ENCODE measurements at places on chromosomes 12 and 14.

GRCh38 chr14:41498959-41499358, 107.7 kb upstream of the LRFN5 start:
- DNase-seq: no peak

DNA sequence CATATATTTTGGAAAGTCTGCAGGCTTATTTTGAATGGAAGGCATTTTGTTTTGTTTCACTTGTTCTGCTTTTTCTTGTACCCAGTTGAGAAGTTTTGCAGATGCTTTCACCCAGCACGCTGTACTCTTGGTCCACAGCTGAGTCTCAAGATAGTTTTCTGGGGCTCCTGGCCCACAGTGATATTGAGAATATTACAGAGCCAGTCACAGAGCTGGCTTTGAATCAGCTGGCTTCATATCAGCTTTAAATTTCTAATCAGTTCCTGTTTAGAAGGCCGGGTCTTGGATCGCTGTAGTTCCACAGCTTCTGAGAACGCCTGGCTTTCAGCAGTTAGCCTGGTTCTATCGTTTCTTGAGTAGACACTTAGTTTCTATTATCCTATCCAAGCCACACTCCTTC, 32.5 kb upstream of the PARP11 start:
- no peak for DNase-seq

DNA sequence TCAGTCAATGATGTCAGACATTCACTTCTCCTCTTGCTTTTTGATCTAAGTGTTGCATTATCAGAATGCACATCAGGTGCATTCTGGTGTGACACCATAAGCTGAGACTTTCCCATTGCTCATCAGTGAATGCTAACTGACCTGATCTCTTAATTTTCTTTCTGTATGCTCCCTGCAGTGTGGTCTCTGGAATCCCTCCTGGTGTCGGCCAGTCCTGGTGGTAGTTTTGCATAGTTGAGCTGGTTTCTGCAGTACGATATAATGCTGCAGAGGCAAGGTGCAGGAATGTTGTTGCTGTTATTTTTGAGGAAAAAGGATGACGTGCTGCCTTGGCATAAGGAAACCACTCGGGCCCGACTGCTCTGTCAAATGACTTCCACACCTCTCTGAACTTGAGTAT, 11.0 kb upstream of the SRP54 start:
- DNase-seq: no peak

- no peak for DNase-seq
These were observed 85.0 kb upstream of the GPR68 start for GRCh38 chr14:91329486-91330014.

DNA sequence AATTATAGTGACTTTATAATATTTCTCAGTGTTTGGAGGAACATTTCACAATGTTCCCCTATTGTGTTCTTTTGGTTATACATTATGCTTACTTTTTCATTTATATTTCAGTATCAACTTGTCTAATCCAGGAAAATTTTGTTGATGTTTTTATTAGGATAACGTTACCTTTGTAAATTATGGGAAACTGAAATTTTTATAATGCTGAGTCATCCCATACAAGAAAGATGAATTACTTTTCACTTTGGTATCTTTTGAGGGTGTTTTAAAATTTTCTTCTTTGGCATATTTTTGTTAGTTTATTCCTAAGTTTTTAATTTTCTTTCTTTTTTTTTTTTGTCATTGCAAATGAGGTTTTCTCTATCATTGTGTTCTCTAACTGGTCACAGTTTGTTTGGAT, 542.7 kb downstream of the SLC16A7 start:
- no peak for DNase-seq

GRCh38 chr14:32430326-32430725, 101.2 kb downstream of the AKAP6 start:
- no peak for DNase-seq

DNA sequence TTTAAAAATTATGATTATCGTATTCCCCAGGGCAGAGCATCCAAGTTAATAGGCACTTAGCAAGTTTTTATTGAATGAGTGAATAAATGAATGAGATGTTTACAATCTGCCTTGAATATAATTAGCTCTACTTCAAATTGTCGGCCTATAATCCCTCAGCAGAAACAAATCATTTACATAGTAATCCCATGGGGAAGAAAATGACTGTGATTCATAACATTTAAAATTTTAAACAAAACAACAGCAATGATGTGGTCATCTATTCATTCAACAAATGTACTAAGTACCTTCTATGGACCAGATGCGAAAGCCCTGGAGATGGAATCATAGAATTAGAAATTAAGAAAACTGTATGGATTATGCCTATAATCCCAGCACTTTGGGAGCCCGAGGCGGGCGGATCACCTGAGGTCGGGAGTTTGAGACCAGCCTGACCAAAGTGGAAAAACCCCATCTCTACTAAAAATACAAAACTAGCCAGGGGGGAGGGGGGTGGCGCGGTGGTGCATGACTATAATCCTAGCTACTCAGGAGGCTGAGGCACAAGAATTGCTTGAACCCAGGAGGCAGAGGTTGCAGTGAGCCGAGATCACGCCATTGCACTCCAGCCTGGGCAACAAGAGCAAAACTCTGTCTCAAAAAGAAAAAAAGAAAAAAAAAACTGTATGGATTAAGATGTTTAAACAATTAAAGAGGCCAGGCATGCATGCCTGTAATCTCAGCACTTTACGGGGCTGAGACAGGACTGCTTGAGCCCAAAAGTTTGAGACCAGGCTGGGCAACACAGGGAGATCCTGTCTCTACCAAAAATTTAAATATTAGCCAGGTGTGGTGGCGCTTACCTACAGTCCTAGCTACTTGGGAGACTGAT, 17.7 kb upstream of the MDM2 start:
- DNase-seq: no peak

DNA sequence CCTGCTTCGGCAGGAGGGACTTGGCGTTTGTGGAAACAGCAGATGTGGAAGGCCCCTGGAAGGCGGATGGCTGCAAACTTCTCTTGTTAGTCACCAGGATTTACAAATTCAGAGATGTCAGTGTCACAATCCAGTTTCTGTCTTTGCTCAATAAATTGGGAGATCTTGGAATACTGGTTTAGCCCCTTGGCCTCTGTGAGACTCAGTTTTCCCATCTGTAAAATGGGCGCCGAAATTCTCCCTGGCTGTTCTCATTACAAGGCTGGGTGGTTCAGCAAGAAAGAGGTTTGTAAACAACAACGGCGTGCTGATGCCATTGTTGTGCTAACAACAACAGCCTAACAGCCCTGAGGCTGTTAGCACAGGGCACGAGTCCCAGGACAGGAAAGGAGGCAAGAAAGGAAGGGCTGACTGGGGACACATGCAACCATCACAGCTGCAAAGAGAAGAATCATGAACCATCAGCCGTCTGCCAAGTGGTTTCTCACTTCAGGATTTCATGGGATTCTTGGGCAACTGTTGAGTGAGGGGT, 127.5 kb downstream of the AACS start:
- no peak for DNase-seq

DNA sequence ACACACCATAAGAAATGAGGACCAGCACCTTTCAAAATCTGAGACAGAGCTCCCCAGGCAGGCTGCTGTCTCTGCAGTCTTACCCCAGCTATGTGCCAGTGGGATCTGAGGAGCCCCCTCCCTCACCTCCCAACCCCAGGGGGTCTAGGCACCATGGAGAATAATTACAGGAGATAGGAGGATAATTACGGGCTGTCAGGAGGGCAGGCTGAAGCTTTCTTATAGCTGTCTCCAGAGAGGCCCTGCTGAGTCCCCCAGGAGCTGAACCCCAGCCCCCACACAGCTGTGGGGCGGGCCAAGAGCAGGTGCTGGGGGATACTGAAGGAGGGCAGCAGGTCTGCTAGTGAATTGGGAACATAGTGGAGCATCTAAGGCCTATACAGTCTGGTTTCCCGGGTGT, 6.8 kb downstream of the CPNE6 start:
- DNase-seq: no peak

DNA sequence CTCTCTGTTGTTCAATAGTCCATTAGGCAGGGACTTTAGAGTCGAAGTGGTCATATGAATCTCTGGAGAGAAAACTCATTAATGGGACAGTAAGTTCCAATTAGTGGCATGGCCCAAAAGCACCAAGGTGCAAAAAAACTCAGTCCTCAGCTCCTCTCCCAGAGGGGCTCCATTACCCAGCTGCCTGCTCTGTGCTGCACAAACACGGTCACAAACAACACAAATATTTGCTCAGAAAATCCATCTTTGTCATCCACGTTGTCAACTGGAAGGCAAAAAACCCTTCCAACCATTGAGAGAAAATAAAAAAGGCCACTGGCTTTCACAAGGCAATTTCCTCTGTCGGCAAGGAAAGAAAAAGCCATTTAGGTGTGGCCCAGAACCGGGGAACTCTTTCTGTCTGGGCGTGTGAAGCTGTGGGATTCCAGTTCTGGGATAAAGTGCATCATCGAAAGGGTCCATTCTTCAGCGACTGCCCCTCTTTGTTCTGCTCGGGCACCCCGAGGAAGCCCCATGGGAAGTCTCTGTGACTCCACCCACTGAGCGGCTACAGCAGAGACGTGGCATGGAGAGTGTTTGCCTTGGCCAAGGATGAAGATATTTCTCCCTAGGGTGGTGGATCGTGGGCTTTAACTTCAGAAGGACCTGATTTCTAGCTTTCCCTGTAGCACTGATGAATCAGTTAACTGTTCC, 137.6 kb downstream of the VRK1 start:
- DNase-seq: no peak

Data from stimulated activated CD4-positive, alpha-beta T cell treated with anti-CD3 and anti-CD28 coated beads, Interleukin-1b, Interleukin-23, amount 100 ng/mL, for 48 hours (primary cell).